Amniotic epithelial cell (primary cell): ENCODE measurements at places on chromosomes 6 and 20.

- DNase-seq = no peak
Observed at GRCh38 chr20:49916146-49917002, 1.0 kb upstream of the SPATA2 start.

- DNase-seq = no peak
Observed at GRCh38 chr6:38188677-38189335, 369.3 kb downstream of the ZFAND3 start.

DNA sequence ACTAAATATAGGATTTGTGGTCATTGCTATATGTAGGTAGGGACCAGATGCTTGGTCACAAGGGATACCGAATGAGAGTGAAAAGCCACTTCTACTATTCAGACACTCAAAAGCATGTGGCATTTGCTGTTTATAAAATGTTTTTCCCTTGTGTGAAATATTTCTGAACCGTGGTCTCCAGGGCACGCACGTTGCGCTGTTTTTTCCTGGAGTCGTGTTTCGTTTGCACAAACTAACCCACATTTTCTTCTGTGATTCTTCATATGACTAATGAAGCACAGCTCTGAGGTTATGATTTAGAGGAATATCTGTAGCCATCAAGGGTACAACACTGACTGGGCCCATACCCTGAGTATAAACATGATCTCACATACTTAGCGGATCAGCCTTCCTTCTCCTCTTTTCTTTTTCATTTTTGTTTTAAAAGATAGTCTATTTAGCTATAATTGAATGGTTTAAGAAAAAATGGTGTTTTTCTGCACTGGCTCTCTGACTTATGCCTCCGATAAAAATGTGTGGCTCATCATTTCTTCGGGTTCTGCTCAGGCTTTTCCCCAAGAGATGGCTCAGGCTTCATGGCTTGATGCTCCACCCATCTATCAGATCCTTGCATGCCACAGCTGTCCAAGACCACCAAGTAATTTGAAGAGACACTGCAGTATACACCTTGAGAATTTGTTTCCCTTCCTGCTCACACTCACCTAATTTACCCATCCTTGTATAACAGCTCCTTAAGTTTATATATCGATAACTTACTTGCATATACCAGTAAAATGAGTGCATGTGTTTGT lies 59.9 kb upstream of the HBS1L start:
- no peak for DNase-seq

DNA sequence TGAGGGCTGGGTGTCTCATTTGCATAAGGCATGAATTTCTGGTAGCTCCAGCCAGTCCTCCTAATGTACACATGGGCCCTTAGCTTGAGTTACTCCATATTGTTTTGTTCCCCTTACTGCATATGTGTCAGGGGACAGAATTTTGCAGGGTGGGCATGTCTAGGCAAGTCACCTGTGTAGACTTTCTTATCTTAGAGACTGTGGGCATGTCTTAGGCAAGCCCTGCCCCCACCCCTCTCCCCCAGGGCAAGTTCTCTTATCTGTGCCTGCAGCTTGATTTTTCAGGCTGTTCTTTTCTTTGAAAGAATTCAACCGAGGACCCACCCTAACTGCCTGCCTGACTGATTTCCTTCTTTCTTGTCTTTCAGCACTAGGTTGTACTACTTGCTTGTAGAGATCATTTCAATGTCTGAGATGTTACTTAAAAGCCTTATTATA lies 32.1 kb downstream of the NHLRC1 start:
- no peak for DNase-seq

- no peak for DNase-seq
Observed at GRCh38 chr20:13142143-13142542, 78.9 kb upstream of the ISM1 start.

DNA sequence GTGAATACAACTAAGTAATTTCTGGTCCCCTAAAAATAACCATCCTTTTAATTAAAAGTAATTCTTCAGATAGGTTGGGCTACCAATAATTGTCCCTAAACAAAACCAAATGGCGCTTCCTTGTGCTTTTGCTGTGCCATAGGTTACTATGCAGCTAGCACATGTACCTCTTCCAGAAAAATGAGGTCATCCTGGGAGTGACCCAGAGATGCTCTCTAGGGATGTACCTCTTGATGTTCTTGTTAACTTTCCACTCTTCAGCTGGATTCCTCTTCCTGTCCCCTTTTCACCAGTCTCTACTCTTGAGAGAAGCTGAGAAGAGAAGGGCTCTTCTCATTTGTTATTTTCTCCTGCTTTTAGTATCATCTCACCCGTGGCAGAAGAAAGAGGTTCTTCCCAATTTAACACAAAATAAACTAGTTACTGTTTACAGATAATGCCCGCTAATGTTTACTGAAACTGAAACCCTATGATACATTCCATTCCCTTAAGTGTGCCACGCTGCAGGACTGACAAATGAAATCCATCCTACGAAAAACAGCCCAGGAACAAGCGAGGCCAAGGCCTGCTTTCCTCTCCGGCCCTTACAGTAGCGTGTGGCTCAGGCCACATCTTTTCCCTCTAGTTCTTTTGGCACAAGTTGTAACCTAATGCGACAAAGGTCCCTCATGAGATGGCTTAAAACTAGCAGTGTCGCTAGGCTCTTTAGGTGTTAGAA lies 24.2 kb downstream of the MRS2 start:
- DNase-seq = no peak

GRCh38 chr20:13149371-13150105 lies 71.5 kb upstream of the ISM1 start:
- DNase-seq = peak; percentile 1

GRCh38 chr6:24183584-24183983 lies 57.6 kb downstream of the NRSN1 start:
- DNase-seq = no peak

DNA sequence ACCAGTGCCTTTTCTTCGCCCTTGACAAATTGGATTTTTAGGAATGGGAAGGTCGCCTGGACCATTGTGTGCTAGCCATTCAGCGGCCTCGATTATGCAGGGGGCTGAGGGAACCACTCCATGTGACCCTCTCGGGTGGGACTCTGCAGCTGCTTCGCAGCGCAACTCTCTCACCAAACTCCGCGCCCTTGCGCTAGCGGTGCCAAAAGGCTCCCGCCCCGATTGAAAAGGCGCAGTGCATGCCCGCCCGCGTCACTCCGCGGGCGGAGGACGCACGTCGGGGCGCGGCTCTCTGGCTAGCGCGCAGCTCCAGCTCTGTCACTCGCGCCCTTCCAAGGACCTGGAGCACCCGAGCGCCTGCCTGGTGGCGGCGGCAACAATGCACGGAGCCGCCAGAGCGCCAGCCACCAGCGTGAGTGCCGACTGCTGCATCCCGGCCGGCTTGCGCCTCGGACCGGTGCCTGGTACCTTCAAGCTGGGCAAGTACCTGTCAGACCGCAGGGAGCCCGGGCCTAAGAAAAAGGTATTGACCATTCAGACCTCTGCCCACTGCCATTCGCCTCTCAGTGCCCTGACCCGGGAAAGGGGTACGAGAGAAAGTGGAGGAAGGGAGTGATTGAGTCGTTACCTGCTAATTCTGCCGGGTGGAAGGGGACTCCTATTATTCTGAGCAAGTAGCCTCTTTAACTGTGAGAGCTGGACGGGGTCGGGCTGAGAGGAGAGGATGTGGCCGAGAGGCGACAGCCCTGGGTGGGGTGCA lies at the start of gene PRDM13:
PRDM13 (plus strand) TSS at position 178 of the 760 bp plus-strand sequence; CDS start at position 380, 202 bp downstream.
- DNase-seq = no peak
